ENCODE measurements at places on chromosomes 3 and 15.

DNA sequence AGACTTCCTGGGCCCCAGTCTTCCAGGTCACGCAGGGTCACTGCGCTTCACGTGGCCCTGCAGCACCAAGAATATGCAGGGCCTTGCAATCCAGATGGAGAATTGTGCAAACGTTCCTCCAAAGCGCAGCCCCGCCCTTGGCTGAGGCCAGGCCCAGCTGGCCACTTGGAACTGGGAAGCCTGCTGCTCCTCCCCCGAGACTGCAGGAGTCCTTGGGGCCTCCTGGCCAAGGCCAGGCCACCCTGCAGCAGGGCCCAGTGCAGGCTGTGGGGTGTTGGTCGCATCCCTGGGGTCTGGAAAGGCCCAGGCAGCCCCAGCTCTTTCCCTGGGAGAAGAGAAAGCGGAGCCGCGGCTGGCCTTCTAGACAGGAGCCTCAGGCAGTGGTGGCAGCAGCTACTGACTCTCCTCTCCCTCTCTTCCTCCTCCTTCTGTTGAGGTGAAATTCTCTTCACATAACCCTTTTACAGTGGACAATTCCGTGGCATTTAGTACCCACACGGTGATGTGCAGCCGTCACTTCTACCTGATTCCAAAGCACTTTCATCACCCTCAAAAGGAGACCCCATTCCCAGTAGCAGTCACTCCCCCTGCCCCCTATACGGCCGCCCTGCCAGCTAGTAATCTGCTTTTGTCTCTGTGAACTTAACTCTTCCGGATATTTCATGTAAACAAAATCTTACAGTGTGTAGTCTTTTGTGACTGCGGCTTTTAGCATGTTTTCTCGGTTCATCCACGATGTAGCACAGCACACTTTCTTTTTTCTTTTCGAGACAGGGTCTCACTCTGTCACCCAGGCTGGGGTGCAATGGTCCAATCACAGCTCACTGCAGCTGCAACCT is 103.9 kb downstream of the TMEM266 start:
- DNase-seq = no peak

GRCh38 chr3:169429328-169429727 is 234.2 kb downstream of the MECOM start:
- DNase-seq = no peak

GRCh38 chr3:109803274-109803673 is 465.9 kb upstream of the DPPA4 start:
- DNase-seq = no peak

GRCh38 chr3:150170852-150171520 is 200.3 kb upstream of the PFN2 start:
- no peak for DNase-seq

DNA sequence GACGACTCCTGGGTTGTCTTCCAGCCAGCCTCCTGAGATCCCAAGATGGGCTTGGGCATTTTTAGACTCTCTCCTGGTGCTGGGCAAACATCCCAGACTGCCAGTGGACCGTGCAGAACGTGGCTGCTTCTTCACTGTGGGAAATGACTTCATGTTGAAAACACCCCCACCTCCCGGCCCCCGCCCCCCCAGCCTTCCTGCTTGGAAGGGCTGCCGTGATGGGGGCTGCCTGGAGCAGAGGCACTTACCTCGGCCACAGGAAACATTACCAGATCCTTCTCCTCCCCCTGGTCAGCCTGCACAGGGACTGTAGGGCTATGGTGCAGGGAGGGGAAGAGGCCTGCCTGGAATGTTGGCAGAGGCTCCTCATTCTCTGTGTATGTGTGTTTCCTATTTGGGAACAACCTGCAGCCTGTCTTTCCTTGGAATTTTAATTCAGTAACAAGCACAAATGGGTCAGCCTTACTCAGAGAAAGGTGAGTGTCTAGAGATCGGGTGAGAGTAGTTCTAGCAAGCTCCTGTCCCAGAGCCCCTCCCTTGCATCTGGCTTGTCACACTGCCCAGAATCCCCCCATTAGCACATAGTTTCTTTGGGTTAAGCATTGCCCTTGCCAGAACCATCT is 90.8 kb downstream of the ANP32A start:
- DNase-seq = no peak

DNA sequence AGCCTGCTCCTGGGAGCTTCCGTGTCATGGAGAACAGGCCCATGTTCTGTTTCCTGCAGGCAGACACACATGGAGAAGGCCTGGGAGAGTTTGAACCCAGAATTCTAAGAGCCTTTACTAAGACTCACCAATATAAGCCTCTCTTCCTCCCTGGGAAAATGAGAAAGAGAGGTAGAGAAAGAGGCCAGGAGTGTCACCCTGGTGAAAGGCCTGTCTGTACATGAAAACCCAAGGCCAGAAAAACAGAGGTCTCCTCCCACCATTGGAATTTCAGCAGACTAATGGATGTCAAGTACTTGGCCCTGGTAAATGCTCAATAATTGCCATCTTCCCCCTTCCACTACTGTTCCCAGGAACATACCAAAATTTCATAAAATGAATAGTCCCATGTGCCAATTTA is 117.6 kb downstream of the TOP2B start:
- DNase-seq = no peak

GRCh38 chr3:196514913-196515621 is at the start of gene SMCO1:
SMCO1 (minus strand) TSS chr3:196515346; CDS start chr3:196515209, 137 bp downstream.
- DNase-seq = no peak

GRCh38 chr3:45852828-45853227 is 10.9 kb upstream of the LZTFL1 start:
- DNase-seq = no peak

DNA sequence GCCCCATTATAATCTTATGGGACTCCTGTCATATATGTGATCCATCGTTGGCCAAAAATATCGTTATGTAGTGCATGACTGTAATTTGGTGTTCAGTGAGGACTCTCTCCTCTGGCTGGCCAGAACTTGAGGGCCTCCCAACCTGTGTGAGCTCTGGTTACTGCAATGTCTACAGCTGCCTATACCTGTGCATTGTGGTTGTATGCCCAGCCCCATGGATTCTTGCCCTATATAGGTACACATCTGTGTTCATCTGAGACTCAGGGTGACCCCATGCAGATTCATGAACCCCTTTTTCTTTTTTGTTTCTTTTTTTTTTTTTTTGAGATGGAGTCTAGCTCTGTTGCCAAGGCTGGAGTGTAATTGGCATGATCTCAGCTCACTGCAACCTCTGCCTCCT is 32.6 kb upstream of the KLF13 start:
- DNase-seq = no peak

GRCh38 chr3:187101184-187102072 is 37.9 kb downstream of the RPL39L start:
- DNase-seq = peak; percentile 59

DNA sequence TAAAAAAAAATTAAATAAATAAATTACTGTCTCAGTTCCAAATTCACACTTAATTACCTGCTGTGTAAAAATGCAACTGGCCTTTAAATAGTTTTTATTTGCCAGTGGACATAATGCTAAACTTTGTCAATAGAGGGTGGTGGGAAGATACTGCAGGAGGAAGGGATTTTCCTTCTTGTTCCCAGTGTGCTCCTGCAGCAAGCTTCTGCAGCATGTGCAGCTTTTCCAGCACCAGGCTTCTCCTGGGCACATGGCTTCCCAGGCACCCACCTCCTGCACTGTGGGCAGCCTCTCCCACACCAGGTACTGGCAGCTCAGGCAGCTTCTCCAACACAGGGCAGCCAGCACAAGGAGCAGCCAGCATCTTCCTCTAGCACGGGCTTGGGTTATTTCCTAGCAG is 29.6 kb upstream of the BBX start:
- DNase-seq = no peak

DNA sequence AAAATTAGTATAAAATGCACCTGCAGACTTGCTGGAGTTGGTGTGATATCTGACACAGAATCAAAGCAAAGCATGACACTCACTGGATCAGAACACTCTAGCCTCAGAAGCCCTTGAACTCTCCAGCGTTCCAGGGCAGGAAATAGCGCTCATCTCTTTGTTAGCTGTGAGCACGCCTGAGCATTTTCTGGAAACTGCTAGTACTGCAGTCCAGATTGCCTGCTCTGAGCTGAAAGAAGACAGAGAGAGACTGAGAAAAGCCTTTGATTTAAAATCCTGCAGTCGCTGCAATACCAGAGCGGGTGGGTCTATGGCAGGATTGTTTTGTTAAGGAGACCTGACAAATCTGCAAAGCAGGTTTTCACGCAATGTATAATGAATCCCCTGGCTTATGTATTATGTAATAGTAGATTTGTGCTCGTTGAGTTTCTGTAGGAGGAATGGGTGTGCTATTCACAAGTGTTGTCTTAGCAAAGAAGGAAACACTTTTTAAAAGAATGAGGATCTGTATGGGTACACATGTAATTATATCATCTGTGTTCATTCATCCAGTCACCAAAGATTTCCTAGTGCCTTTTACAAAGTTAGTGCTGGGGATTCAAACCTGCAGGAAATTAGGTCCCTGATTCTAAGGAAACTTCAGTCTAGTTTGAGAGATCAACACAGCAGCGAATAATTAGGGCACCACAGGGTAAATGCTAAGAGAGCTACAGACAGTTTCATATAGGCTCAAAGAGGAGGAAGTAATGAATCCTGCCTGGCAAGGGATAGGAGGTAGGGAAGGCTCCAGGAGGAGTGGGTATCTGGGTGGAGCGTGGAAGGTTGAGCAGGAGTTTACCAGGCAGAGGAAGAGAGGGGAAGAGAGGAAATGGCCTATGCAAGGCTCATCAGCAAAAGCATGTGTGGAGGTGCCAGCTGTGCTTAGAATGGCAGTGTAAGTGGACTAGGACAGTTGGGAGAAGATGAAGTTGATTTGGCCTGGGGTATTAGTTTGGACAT is 26.1 kb upstream of the MGLL start:
- DNase-seq = no peak

DNA sequence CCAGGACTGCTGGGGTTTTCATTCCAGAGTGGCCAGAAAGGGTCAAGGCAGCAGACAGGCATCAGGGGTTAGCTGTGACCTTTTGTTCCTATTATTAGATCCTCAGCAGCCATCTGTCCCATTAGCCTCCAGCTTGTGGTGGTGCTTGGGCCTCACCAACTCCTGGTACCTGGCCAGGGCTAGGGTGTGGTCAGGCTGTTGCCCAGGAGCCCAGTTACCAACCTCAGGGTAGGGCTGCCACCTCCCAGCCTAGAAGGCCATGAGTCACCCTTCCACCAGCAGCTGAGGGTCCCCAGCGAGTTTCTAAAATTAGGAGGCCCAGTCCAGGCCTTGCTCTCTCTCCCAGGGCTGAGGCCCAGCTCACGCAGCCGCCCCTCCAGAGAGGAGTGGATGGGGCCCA is 12.2 kb downstream of the TMEM43 start:
- no peak for DNase-seq

GRCh38 chr3:48521635-48522034 is 17.7 kb upstream of the SHISA5 start:
- no peak for DNase-seq

DNA sequence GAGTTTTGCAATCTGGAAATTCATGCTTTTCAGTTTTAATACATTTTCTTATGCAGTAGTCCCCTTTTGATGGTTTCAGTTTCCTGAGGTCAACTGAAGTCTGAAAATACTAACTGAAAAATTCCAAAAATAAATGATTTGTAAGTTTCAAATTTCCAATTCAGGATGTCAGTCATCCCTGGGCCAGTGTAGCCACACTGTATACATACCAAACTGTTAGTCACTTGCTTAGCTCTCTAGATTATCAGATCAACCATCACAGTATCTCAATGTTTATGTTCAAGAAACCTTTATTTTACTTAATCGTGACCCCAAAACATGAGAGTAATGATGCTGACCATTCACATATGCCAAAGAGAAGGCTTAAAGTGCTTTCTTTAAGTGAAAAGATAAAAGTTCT is 715.5 kb downstream of the GBE1 start:
- DNase-seq = no peak

GRCh38 chr15:74200412-74200815 is 2.2 kb downstream of the STRA6 start:
- DNase-seq = no peak

DNA sequence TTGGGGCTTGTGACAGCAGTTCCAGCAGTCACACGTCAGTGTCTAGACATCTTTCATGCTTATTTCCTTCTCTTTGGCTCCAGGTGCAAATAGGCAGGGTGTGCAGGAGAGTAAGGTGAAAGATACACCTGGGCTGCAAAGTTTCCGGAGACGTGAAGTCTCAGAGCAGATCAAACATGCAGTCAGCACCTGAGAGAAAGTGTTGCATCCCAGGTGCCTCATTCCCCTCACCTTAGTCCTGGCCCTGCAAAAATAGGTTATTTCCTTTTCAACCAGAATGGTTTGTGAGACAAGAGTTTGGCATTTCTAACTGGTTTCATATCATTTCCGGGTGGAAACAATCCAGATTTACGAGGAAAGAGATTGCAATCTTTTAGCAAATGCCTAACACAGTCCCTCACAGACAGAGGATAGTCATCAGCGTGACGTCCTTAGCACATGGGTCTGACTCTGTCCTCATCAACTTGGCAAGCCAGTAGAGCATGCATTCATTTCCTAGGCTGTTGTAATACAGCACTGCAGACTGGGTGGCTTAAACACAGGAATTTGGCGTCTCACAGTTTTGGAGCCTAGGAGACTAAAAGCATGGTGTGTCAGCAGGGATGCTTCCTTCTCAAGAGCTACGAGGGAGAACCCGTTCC is 58.2 kb upstream of the ARRDC4 start:
- no peak for DNase-seq

DNA sequence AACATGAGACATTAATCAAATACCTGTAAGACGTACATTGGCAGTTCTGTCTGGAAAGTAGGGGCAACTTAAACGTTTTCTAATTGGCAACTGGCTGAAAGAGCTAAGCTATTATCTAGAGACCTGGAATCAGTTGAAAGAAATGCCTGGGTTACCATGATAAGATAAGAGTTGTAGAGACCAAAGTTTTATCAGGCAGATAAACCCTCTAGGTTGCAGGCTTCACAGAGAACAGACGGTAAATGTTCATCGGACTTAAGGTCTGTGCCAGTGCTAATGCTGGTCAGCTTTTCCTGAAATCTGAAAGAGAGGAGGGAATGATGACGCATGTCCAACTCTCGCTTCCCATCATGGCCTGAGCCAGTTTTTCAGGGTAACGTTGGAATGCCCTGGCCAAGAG is 196.2 kb downstream of the ROBO2 start:
- no peak for DNase-seq

GRCh38 chr3:17154941-17155340 is 270.2 kb downstream of the PLCL2 start:
- no peak for DNase-seq

DNA sequence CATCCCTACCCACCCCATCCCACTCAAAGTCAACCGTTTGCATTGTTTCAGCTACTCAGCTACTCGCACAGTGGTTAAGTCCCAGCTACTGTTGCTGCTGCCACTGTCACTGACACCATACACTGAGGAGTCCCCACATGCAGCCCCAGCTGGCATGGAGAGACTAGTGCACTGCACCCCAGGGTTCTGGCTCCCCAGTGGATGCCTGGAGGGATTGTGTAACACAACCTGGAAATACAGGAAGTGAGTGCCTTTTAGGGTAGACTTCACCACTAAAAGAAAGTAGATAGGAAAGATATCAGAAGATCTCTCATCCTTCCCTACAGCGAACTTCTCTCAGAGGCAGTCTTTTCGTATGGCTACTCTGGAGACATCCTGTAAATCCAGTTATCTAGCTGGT is 169.2 kb upstream of the STRIT1 start:
- DNase-seq = no peak

DNA sequence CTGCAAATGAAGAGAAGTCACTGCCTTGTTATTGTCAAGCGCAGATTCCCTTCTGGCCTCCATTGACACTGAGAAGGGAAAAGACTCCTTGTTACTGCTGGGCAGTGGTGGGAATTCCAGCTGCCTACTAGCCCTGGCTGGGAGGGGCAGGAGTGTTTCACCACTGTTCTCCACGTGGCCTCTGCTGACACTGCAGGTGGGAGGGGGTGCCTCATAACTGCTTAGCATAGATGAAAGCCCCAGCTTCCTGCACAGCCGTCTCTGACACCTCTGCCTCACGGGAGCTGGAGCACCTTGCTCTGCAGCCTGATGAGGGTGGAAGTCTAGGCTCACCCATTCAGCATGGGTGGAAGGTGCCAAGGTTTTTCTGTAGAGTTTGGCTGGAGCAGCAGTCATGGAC is 52.1 kb downstream of the TM2D3 start:
- no peak for DNase-seq

All from stimulated activated CD4-positive, alpha-beta T cell treated with anti-CD3 and anti-CD28 coated beads, Interleukin-2, amount 100 ng/mL, for 24 hours (primary cell).